ENCODE measurements at places on chromosomes 16 and 17. TPM values are rescaled to one million over a fixed set of nuclear protein-coding genes. Genes with fewer than 3 reads are reported as not detected.
A peak's percentile ranks its signal among the peaks of the same experiment; 100 is the strongest.

Gene NRN1L
- total RNA-seq = 2.0 TPM

DNA sequence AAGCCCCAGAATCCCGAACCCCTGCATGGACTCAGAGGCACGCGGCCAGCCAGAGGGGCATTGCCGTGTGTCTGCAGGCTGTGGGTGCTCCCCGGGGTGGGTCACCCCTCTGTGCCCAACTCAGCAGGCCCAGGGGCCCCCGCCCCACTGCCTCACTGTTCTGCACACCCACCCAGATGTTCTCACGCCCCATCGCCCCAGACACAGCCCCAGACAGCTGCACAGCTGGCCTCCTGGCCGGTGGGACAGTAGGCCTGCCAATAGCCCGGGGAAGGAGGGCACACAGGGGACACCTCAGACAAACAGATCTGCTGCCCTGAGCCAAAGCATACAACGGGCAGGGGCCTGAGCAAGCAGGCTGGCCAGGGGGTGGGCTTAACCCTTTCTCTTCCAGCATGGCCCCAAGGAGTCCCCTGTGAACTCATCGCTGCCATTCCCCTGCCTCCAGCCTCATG is 27.6 kb upstream of the NXPH3 start:
- DNase-seq = no peak

- DNase-seq = no peak
These were observed 15.1 kb downstream of the FAM117A start for GRCh38 chr17:49748791-49749190.

GRCh38 chr16:56683424-56684172 is 1.3 kb downstream of the MT1X start:
- DNase-seq = no peak

DNA sequence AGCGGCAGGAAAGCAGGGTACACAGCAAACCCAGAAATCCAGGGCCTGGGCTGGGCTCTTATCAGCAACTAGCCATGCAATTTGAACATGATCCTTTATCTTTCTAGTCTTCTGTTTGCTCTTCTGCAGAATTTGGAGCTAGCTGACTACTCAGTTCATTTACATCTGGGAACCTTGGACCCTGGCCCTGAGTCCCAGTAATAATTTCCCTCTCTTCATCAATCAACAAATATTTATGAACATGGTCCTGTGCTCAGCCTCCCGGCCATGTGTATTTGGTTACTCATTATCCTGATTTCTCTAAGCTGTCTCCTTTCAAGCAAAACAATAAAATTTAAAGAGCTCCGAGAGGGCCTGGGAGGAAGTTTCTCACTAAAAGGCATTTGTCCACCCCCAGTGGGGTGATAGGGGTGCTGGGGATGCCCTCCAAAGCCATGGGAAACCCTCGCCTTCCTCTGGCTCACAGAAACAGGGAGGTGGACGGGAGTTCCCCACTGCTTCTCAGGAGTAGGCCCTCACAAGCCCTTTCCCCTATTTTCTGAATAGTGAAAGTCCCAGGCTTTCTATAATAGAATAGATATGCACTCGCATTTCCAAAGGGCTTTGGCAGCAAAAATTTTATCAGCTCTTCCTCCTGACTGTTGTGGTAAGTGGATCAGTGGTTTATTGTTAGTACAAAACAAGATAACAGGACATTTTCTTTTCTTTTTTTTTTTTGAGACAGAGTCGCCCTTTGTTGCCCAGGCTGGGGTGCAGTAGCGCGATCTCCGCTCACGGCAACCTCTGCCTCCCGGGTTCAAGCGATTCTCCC is 6.9 kb upstream of the WDR59 start:
- no peak for DNase-seq

Gene KIF19
- total RNA-seq = 0.15 TPM

Gene MARCHF10
- 0.51 TPM for total RNA-seq

Gene LITAFD
- total RNA-seq = not detected

GRCh38 chr17:8091033-8091687 is 3.6 kb upstream of the ALOX12B start:
- DNase-seq = no peak

- no peak for DNase-seq
These were observed 261.5 kb upstream of the RPL38 start for GRCh38 chr17:73941919-73942530.

Gene FN3KRP
- 19.2 TPM for total RNA-seq

- DNase-seq = no peak
These were observed 73.9 kb upstream of the DHX40 start for GRCh38 chr17:59491353-59492090.

- DNase-seq = no peak
These were observed 105.6 kb downstream of the SEC14L1 start for GRCh38 chr17:77246110-77247047.

DNA sequence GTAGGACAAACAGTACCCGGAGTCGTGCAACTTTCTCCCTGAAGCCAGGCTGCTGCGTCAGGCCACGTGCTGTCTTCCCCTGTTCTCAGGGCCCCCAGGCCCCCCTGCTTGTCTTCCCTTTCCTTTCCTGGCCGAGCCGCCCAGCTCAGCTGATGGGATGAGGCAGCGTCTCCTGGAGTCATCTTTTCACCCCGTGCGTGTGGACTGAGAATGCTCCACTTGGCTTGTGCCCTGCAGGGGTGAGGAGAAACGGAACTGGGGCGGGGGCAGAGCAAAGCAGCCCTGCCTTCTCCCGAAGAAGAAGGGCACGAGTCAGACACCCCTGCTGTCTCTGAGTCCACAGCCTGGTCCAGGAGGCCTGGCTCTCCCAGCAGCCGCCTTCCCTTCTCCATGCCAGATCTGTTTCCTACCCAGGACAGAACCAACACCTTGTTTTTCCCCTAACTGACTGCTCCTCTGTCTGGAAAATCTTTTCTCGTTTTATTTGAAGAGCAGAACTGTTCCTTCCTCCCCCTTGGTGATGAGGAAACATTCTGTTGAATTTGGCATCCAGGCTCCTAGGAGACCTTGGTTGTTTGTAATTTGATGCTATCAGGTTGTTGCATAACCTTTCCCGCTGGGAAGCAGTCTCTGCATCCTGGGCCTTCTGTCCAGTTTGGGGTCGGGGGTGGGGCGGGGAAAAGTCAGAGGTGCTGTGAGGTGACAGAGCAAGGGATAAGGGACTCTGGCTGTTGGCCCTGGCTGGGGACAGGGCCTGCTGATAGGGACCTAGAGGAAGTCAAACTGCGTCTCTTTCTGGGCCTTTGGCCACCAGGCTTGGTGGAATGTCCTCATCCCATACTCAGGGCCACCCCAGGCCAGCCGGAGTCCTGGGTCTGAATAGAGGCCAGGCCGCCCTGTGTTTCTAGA is 78.8 kb downstream of the WIPI1 start:
- DNase-seq = peak; percentile 31

DNA sequence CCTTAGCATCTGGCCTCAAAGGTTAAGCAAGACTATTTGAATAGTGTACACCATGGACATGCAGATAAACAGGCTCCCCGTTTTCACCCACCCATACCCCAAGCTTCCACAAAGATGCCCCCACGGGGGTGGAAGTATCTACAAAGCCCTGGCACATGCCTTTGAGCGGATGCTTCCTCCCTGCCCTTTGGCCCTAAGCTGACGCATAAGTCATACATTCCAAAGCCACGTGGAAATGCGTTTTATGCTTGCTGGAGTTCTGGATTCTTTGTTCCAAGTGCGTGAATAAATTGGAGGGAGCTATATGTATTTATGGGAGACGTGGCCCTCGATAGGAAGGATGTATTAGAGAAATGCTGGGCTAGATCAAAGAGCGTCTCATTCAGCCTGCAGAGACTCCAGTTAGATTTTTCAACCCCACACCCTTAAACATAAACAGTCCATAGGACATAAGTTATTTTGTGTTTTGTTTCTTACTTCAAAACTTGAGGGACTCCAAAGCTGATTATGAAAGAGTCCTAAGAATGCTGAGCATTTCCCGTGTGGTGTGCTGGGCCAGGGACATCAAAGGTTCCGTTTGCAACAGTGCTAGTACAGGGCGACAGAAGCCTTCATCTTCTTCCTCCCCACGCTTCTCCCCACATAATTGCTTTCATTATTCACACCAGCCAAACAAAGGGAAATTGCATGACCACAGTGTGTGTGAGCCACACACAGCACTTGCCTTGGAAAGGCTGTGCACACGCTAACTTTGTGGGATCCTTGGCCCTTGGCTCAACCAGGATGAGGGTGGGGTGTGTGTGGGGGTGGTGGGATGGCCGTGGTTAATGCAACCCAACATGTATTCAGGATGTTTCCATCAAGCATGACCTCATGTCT is 73.6 kb downstream of the WIPI1 start:
- DNase-seq = no peak

Gene KRTAP4-7
- not detected for total RNA-seq

Gene SPEM2
- total RNA-seq = not detected

DNA sequence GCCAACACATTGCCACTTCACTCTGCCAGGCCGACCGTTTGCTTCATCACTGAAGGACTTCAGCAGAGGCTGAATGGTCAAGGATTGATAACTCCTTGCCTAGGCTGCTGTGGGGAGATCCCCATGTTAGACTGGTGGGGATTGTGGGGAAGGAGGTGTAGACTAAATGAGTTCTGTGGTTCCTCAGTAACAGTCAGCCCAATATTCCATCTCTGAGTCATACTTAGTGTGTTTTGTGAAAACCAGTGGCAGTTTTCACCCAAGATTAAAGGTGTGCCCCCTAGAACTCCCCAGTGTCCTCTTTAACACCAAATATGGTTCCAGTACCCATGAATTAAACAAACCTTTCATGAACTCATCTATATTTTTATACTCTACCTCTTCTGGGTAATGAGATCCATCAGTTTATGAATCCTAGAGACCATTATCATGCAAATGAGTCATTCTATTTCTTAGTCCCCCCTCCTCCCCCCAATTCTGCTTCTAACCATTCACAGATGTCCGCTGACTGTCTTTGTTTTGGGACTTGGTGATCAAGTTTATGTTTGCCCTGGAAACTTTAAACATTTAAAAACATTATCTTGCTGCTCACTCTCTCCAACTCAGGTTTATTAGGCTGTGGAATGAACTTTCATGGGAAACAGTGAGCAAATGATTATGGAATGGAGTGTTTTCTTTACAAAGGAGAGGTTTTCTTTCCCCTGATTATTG is 66.8 kb upstream of the GAS7 start:
- no peak for DNase-seq

Gene CDRT15L2
- not detected for total RNA-seq

Gene KRTAP4-5
- total RNA-seq = not detected

GRCh38 chr16:25135254-25135878 is 23.8 kb downstream of the LCMT1 start:
- DNase-seq = no peak

DNA sequence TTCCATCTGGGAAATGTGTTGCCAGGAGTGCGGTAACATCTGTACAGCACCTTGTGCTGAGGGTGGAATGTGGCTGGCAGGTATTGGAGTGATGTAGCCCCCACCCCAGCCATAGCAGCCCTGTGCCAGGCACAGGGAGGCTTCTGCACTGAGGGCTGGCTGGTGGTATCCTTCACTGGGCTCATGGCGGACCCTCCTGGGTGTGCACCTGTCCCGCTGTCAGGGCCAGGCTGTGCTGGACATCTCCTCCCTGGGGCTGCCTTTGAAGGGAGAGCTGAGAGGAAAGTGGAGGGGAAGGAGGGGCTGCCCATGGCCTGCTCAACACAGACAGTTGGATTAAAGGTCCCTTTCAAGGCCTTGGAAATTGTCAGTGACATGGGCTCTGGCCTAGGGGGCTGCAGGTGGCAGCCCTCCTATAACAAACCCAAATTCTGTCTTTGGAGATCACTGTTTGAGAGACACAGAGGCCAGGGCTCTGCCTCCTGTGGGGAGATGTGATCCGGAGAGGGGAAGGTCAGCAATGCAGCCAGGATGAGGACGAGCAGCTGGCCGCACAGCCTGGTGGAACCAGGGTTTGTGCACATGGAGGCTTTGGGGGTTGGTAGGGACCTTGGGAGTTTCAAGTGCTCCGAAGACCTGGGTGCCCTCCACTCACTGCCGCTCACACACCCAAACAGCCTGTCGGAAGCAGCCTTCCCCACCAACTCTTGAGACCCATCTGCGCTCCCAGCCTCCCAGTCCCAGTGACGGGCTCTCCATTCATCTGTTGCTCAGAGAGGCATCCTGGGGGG is 22.8 kb downstream of the NKD1 start:
- DNase-seq = no peak

GRCh38 chr17:73895157-73895556 is 250.9 kb upstream of the SDK2 start:
- no peak for DNase-seq

Gene OR2C1
- total RNA-seq = not detected

- peak; percentile 56 for DNase-seq
These were observed 126.0 kb downstream of the MGAT5B start for GRCh38 chr17:76994237-76994637.

DNA sequence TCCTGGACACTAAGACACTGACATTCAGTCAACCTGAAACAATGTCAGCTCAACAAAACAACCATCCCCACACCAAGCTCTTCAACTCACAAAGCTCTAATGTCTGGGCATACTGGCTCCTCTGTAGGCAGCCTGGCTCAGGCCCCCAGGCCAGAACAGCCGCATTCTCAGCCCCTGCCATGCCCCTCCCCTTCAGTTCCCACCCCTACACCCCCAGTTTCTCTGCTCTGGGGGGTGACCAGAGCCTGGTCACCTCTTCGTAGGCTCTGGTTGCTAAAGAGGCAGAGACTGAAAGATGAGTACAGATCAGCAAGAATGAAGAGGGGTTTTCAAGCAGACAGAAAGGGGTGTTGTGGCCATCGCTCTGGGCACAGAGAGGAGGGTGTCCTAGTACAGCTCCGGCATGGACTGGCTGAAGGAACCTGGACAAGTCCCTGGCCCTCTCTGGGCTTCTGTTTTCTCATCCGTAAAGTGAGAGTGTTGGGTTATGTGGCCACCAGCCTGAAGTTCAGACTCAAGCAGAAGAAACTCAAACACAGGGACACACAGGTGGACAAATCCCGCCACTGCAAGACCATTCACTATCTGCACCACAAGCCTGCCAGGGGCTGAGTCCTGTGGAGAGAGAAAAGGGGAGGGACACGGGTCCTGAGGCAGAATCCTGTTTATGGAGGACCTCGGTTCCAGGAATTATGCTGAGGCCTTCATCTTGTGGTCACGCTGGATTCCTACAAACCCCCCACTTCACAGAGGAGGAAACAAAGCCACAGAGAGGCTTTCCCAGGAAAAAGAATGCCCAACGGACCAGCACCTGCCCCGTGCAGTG is 987 bp upstream of the SLC4A1 start:
- no peak for DNase-seq

DNA sequence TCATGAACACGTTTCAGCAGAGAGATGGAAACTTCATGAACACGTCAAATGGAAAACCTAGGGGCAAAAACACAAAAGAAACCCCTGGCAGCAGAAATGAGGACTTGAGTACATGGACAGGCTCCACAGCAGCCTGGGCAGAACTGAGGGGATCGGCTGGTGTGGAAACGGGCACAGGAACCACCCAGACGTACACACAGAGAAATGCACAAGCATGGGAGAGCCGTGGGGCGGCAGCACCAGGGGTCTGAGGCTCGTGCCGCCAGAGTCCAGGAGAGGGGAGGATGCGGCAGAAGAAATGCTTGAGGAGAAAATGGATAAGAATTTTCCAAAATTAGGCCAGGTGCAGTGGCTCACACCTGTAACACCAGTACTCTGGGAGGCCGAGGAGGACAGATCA is 30.0 kb downstream of the MAP1LC3B start:
- DNase-seq = no peak

- DNase-seq = no peak
These were observed 86.8 kb downstream of the USP32 start for GRCh38 chr17:60305141-60305540.

Gene PLD6
- total RNA-seq = 0.22 TPM

- peak; percentile 70 for DNase-seq
These were observed 2.8 kb upstream of the ALDH3A2 start for GRCh38 chr17:19645734-19646201.

- peak; percentile 65 for DNase-seq
These were observed 756 bp downstream of the KLHL11 start for GRCh38 chr17:41864498-41864835.

- DNase-seq = no peak
These were observed 109.9 kb upstream of the CORO6 start for GRCh38 chr17:29732613-29733012.

- no peak for DNase-seq
These were observed 52.5 kb downstream of the ZFPM1 start for GRCh38 chr16:88505405-88506082.
